ENCODE measurements at places on chromosomes 2 and 18.
A peak's percentile ranks its signal among the peaks of the same experiment; 100 is the strongest.

GRCh38 chr2:1609040-1609439 lies 135.3 kb downstream of the PXDN start:
- DNase-seq = no peak
- H3K36me3 ChIP-seq = no peaks in the 10 kb centered on the region
- H3K4me3 ChIP-seq = no peak overlapping the region
- peaks cover 8% of the 10 kb centered on the region for H3K4me1 ChIP-seq
- H3K27me3 ChIP-seq = peaks cover 22% of the 10 kb centered on the region

GRCh38 chr18:63346031-63346430 lies 21.0 kb downstream of the KDSR start:
- no peaks in the 10 kb centered on the region for H3K27me3 ChIP-seq
- H3K36me3 ChIP-seq = peaks cover 21% of the 10 kb centered on the region
- no peaks in the 10 kb centered on the region for H3K4me1 ChIP-seq
- H3K4me3 ChIP-seq = no peak overlapping the region
- no peak for DNase-seq

GRCh38 chr2:127362971-127363370 lies 24.8 kb downstream of the MAP3K2 start:
- H3K27me3 ChIP-seq = no peaks in the 10 kb centered on the region
- DNase-seq = no peak
- H3K36me3 ChIP-seq = no peaks in the 10 kb centered on the region
- no peaks in the 10 kb centered on the region for H3K4me1 ChIP-seq
- no peak overlapping the region for H3K27ac ChIP-seq

DNA sequence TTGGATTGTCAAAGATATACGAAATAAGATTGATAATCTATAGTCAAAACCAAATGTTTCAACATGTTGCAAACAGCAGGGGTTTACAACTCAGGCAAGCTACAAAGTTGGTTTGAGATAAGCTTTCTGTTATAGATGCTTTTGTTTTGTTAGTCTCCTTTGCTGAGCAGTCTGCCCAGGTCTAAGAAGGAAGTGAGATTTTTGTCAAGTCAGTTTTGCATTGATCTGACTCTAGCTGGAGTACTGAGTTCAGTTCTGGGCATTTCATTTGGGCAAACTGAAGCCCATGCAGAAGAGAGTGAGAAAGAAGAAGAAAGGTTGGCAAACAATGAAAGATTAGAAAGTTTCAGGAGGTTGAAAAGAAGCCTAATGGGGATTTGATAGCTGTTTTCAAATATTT lies 983.0 kb upstream of the SLC39A10 start:
- no peak overlapping the region for H3K4me3 ChIP-seq
- H3K4me1 ChIP-seq = no peaks in the 10 kb centered on the region
- no peak for DNase-seq
- H3K27me3 ChIP-seq = no peaks in the 10 kb centered on the region
- H3K36me3 ChIP-seq = no peaks in the 10 kb centered on the region
- H3K27ac ChIP-seq = no peak overlapping the region

DNA sequence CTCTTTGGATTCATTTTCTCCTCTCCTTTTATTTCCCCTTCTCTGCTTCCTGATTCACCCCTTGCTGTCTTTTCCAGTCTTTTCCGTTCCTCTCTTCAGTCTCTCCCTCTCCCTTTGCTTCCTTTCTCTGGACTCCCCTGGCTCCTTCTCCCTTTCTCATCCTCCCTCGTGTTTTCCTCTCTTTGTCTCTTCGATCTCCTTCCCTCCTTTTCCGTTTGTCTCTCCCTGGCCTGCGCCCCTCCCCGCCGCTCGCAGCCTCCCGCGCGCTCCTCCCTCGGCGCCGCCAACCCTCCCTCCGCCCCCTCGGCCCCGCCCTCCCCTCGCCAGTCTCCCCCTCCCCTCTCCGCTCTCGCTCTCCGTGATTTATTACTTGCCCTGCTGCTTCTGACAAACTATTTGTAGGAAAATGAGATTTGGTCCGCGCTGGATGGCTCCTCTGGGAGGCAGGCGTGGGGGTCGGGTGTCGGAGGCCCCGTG lies 46.0 kb upstream of the PAX8 start:
- peak; percentile 45 for DNase-seq
- H3K27me3 ChIP-seq = no peaks in the 10 kb centered on the region
- H3K4me1 ChIP-seq = peaks cover 30% of the 10 kb centered on the region
- H3K4me3 ChIP-seq = peak overlapping the region; percentile 74

DNA sequence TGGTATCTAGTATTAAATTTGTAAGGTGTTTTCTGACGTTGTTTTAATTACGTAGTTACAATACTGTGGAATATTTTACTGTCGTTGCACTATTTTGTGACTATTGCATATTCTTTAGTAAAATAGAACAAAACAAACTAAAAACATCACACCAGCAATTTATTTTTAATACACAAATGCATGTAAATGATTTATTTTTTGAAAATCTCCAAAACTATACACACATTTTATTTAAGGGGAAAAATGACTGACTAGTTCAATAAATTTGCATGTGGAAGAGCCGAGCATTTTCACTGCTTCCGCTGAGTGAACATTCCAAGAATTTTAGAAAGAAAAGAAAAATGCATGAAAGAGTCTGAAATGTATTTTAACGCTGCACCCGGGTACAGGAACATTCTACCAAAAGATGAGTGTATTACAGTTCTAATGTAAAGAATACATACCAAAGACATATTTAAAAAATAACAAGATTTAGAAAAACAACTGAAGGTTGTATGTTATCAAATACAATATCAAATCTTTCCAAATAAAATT lies 257.7 kb downstream of the MEIS1 start:
- H3K4me1 ChIP-seq = no peaks in the 10 kb centered on the region
- H3K27ac ChIP-seq = no peak overlapping the region
- H3K36me3 ChIP-seq = no peaks in the 10 kb centered on the region

DNA sequence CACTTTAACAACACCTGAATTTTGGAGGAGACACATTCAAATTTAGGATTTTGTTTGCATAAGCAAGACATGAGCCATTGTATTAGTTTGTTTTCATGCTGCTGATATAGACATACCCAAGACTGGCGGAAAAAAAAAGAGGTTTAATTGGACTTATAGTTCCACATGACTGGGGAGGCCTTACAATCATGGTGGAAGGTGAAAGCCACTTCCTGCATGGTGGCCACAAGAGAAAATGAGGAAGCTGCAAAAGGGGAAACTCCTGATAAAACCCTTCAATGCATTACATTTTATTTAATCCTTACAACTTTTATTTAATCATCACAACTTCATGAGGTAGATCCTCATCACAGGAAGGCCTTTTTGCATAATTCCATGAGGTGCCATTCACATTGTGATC lies 242.0 kb upstream of the STON1 start:
- no peak overlapping the region for H3K27ac ChIP-seq
- no peak overlapping the region for H3K4me3 ChIP-seq
- no peaks in the 10 kb centered on the region for H3K36me3 ChIP-seq
- no peak for DNase-seq

GRCh38 chr2:95043300-95044093 lies 18.0 kb downstream of the MAL start:
- no peak overlapping the region for H3K4me3 ChIP-seq
- peaks cover 65% of the 10 kb centered on the region for H3K4me1 ChIP-seq
- peak; percentile 83 for DNase-seq
- no peaks in the 10 kb centered on the region for H3K27me3 ChIP-seq

DNA sequence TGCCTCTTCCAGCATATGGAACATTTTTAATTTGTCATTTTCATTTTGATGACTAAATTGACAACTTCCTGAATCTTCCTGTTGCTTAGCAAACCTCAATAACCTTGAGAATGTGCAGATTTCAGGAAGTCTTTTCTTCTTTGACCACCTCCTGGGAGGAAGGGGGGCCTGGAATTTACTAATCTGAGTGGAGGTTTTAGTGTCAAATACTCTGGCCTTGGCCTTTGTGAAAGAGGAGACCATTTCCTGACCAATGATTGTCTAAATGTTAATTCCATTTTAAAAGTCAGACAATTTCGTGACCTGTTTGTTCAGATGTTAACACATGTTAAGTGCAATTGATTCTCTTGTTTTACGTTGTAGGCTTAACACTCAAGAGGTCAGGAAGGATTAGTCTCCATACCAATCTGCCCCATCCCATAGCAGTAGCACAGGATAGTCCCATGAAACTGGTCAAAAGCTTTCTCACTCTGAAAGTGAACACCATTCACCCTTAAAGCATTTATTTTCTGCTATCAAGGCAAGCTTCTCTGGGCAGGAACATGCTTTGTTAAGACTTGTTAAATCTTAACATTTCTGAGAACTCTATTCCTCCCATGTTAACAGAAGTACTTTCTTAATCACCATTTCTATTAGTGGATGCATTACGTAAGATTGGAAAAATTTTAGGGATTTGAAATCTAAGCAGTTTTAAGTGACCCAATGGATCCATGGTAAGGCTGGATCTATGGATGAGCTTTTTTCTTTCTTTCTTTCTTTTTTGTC lies 219.6 kb downstream of the RND3 start:
- H3K27ac ChIP-seq = no peak overlapping the region
- H3K4me1 ChIP-seq = no peaks in the 10 kb centered on the region
- H3K36me3 ChIP-seq = no peaks in the 10 kb centered on the region
- no peak overlapping the region for H3K4me3 ChIP-seq
- no peaks in the 10 kb centered on the region for H3K27me3 ChIP-seq

DNA sequence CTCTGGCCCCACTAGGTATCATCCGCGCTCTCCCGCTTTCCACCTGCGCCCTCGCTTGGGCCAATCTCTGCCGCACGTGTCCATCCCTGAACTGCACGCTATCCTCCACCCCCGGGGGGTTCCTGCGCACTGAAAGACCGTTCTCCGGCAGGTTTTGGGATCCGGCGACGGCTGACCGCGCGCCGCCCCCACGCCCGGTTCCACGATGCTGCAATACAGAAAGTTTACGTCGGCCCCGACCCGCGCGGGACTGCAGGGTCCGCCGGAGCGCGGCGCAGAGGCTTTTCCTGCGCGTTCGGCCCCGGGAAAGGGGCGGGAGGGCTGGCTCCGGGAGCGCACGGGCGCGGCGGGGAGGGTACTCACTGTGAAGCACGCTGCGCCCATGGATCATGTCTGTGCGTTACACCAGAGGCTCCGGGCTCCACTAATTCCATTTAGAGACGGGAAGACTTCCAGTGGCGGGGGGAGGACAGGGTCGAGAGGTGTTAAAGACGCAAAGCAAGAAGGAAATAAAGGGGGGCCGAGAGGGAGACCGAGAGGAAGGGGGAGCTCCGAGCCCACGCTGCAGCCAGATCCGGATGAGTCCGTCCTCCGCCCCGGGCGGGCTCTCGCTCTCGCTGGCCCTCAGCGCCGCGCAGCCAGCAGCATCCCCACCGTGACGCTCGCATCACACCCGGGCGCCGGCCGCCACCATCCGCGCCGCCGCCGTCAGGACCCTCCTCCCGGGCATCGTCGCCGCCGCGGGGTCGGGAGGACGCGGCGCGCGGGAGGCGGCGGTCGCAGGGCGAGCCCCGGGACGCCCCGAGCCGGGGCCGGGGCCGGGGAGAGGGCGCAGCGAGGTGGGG lies 664 bp downstream of the NETO1 start:
- H3K27me3 ChIP-seq = no peaks in the 10 kb centered on the region
- no peak overlapping the region for H3K4me3 ChIP-seq
- no peaks in the 10 kb centered on the region for H3K36me3 ChIP-seq
- no peak for DNase-seq
- no peak overlapping the region for H3K27ac ChIP-seq
- peaks cover 17% of the 10 kb centered on the region for H3K4me1 ChIP-seq

DNA sequence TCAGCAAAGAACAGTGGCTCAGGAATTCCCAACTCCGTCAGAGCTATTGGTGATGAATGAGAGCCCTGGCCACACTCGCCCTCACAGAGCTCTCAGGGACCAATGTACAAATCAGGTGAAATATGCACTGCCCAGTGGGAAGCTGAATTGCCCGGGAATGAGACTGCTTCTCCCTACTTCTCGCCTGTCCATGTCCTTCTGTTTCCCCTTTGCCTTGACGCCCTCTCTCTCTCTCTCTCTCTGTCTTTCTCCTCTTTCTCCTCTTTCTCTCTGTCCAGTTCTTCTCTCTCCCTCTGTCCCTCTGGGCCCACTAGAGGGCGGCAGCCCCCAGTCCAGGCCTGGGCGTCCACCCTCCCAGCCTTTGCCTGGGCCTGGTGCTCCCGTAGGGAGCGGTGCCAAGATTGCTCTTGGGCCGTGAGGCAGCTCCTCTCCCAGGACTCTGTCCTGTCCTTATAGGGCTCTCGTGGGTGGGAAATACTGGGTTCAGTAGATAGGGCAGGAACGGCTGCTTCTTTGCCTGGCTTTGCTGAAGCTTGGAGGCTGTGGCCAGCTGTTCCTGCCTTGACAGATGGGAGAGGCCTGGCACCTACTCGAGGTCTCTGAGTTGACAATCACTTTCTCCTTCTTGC lies 28.4 kb upstream of the PUM2 start:
- peak; percentile 46 for DNase-seq
- H3K27ac ChIP-seq = no peak overlapping the region
- no peaks in the 10 kb centered on the region for H3K4me1 ChIP-seq
- H3K27me3 ChIP-seq = no peaks in the 10 kb centered on the region
- no peak overlapping the region for H3K4me3 ChIP-seq
- no peaks in the 10 kb centered on the region for H3K36me3 ChIP-seq

- H3K27ac ChIP-seq = no peak overlapping the region
- no peaks in the 10 kb centered on the region for H3K4me1 ChIP-seq
- no peak for DNase-seq
- H3K36me3 ChIP-seq = no peaks in the 10 kb centered on the region
- no peaks in the 10 kb centered on the region for H3K27me3 ChIP-seq
- no peak overlapping the region for H3K4me3 ChIP-seq
Observed at GRCh38 chr2:59684116-59684770, 869.2 kb downstream of the BCL11A start.

- no peaks in the 10 kb centered on the region for H3K4me1 ChIP-seq
- DNase-seq = no peak
- no peak overlapping the region for H3K27ac ChIP-seq
- no peaks in the 10 kb centered on the region for H3K27me3 ChIP-seq
Observed at GRCh38 chr2:7015007-7015950, 98.1 kb downstream of the RNF144A start.

DNA sequence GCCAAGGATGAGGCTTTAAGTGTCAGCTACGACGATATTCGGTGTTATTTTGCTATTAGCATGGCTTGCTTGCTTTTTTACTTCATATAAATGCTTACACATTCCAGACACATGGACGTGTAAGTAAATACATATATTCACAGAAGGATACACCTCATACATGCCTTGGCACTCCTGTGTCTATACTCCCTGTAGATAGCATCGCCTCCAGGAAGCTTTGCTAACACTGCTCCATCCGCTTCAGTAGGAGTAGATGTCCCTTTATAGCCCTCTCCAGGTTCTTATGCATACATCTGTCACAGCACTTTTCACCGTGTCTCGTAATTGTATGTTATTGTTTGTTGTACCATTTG lies 27.5 kb upstream of the KCTD1 start:
- H3K27ac ChIP-seq = peak overlapping the region; percentile 34
- no peaks in the 10 kb centered on the region for H3K27me3 ChIP-seq
- H3K4me1 ChIP-seq = peaks cover 19% of the 10 kb centered on the region
- no peak for DNase-seq
- no peak overlapping the region for H3K4me3 ChIP-seq

Data from PC-9 (cell line).